ENCODE measurements at places on chromosomes 12 and 14. TPM values are rescaled to one million over a fixed set of nuclear protein-coding genes. Genes with fewer than 3 reads are reported as not detected.
A peak's percentile ranks its signal among the peaks of the same experiment; 100 is the strongest.

- H3K4me3 ChIP-seq = no peak overlapping the region
- no peaks in the 10 kb centered on the region for H3K36me3 ChIP-seq
- no peaks in the 10 kb centered on the region for H3K4me1 ChIP-seq
Measured at GRCh38 chr12:94674835-94675234, 24.5 kb upstream of the TMCC3 start.

- DNase-seq = peak; percentile 19
- H3K27ac ChIP-seq = no peak overlapping the region
- H3K27me3 ChIP-seq = no peaks in the 10 kb centered on the region
- H3K4me1 ChIP-seq = no peaks in the 10 kb centered on the region
- H3K36me3 ChIP-seq = no peaks in the 10 kb centered on the region
Measured at GRCh38 chr14:61662437-61663311, 32.6 kb upstream of the HIF1A start.

GRCh38 chr12:128753438-128753837 lies 70.3 kb downstream of the SLC15A4 start:
- H3K4me3 ChIP-seq = no peak overlapping the region
- no peak for DNase-seq
- H3K27me3 ChIP-seq = no peaks in the 10 kb centered on the region
- H3K4me1 ChIP-seq = no peaks in the 10 kb centered on the region
- H3K36me3 ChIP-seq = no peaks in the 10 kb centered on the region

- no peaks in the 10 kb centered on the region for H3K27me3 ChIP-seq
- no peak overlapping the region for H3K27ac ChIP-seq
- DNase-seq = no peak
- H3K36me3 ChIP-seq = no peaks in the 10 kb centered on the region
- H3K4me3 ChIP-seq = no peak overlapping the region
Measured at GRCh38 chr12:120739821-120740613, 14.4 kb downstream of the ACADS start.

GRCh38 chr12:106634206-106634605 lies 51.4 kb downstream of the RFX4 start:
- H3K4me3 ChIP-seq = no peak overlapping the region
- H3K36me3 ChIP-seq = no peaks in the 10 kb centered on the region
- no peaks in the 10 kb centered on the region for H3K27me3 ChIP-seq
- H3K4me1 ChIP-seq = peaks cover 17% of the 10 kb centered on the region

DNA sequence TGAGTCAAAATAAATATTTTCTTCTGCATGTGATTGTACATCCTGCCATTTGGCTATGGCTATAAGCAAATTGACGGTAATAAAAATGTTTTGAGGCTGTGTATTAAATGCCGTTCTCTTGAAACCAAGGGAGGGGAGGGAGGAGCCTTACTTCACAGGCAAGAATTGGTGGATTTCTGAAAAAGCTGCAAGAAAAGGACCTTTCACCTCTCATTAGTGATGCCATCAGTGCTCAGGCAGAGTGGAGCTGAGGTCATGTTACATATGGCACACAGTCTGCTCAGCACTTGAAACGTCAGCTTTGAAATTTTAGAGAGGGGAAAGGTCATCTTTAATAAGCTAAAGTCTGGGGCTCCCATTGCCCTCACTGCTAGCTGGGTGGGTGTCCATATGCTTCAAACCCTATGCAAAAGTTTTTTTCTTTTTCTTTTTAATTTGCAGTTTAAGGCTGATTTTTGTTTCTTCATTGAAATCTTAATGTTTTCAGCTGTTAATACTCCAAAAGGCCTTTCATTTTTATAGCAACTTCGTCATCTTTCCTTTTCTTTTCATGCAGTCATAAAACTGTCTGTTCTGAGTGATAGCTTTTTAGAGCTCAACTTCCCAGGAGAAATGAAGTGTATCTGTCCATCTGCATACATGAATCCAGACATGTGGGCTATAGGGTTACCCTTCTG lies 9.8 kb upstream of the SIX1 start:
- 0 out of 2 replicates have a peak, but pooled peaks cover 1% of the 10 kb centered on the region for H3K27me3 ChIP-seq
- H3K27ac ChIP-seq = no peak overlapping the region
- no peak overlapping the region for H3K4me3 ChIP-seq
- DNase-seq = no peak
- H3K36me3 ChIP-seq = no peaks in the 10 kb centered on the region
- peaks cover 7% of the 10 kb centered on the region for H3K4me1 ChIP-seq

DNA sequence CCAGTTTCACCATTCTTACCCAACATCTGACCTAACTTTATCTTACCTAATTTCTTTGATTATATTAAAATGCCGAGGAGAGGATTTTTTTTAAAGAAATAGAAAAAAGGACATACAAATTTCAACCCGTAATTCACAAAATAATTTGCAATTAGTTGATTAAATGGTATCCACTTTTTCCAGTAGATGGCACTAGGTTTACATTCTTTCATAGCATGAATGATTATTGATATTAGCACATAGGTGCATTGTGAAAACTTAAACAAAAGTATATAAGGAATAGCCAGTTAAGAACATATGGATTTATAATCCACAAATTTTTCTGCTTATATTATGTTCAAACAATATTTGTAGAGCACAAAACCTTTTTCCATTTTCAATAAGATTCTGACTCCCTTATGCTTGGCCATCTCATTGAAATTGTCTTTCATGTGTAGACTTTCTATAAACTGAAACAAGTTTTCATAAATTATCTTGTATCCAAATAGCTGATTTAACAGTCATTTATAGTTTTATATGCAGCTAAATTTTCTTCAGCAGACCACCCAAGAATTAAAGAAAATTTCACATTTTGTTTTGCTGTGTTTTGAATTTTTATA lies 35.3 kb downstream of the MSRB3 start:
- H3K36me3 ChIP-seq = no peaks in the 10 kb centered on the region
- no peaks in the 10 kb centered on the region for H3K27me3 ChIP-seq
- no peak for DNase-seq
- H3K27ac ChIP-seq = no peak overlapping the region
- 0 out of 2 replicates have a peak, but pooled peaks cover 3% of the 10 kb centered on the region for H3K4me1 ChIP-seq
- no peak overlapping the region for H3K4me3 ChIP-seq

GRCh38 chr12:55724940-55725309 lies 3.9 kb downstream of the CD63 start:
- H3K36me3 ChIP-seq = peaks cover 4% of the 10 kb centered on the region
- H3K27me3 ChIP-seq = no peaks in the 10 kb centered on the region
- no peak overlapping the region for H3K27ac ChIP-seq

- H3K4me1 ChIP-seq = no peaks in the 10 kb centered on the region
- no peaks in the 10 kb centered on the region for H3K27me3 ChIP-seq
- DNase-seq = no peak
- H3K36me3 ChIP-seq = no peaks in the 10 kb centered on the region
Measured at GRCh38 chr12:3193755-3194154, 116.6 kb downstream of the TSPAN9 start.

GRCh38 chr14:23151342-23151741 lies 32.1 kb downstream of the SLC7A8 start:
- no peak overlapping the region for H3K4me3 ChIP-seq
- no peaks in the 10 kb centered on the region for H3K27me3 ChIP-seq
- H3K4me1 ChIP-seq = peaks cover 34% of the 10 kb centered on the region
- no peak overlapping the region for H3K27ac ChIP-seq

GRCh38 chr12:65637150-65637549 lies 187.1 kb upstream of the HMGA2 start:
- no peak for DNase-seq
- H3K27me3 ChIP-seq = no peaks in the 10 kb centered on the region
- H3K27ac ChIP-seq = no peak overlapping the region

DNA sequence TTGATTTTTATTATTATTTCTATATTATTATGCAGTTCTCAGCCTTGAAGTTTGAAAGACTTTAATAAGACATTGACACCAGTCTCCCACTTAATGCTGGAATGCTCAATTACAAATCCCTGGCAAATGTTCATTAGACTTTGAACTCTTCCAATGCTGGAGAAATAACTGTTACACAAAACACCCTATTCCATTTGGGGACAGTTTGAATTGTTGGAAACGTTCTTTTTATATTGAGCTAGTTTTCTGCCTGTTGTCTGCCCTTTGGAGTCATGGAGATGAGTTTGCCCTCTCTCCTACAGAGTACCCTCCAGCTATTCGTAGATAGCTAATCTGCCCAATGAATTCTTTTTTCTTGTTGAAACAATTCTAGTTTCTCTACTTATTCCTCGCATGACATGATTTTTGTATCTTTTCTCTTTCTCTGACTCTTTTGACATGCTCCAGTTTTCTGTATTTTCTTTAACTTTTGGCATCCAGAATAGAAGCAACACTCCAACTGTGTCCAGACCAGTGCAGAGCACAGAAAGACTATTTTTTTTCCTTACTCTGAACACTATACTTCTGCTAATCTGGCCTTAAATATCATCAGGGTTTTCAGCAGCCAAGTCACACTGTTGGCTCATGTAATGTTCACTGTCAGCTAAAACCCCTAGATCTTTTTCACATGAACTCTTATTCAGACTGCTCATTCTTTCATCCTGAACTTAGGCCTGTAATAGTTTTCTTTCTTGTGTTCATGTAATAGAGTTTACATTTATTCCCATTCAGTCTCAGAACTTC lies 379.3 kb downstream of the RAD51B start:
- no peak overlapping the region for H3K27ac ChIP-seq
- no peaks in the 10 kb centered on the region for H3K36me3 ChIP-seq
- DNase-seq = no peak

GRCh38 chr12:122964439-122965257 lies 1.6 kb downstream of the ABCB9 start:
- H3K4me1 ChIP-seq = peaks cover 8% of the 10 kb centered on the region
- no peaks in the 10 kb centered on the region for H3K36me3 ChIP-seq
- no peaks in the 10 kb centered on the region for H3K27me3 ChIP-seq
- no peak for DNase-seq
- H3K4me3 ChIP-seq = no peak overlapping the region
- no peak overlapping the region for H3K27ac ChIP-seq

DNA sequence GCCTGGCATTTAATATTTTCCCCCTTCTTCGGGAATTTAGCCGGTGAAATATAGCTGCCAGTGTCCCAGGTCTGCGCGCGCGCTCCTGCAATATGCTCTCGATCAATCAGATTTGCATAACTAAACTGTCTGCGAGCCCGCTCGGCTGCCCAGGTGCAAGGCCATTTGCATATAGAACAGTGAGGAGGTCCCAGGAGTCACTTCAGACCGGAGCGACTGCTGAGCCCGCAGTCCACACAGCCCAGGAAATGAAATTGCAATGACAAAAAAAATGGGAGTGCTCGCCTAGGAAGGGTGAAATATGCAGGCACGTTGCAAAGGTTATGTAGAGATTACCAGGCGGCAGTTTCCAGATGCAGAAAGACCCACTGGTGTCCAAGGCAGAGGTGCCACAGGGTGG lies 228.5 kb downstream of the VRK1 start:
- no peak for DNase-seq
- H3K27me3 ChIP-seq = no peaks in the 10 kb centered on the region
- H3K36me3 ChIP-seq = no peaks in the 10 kb centered on the region
- no peak overlapping the region for H3K27ac ChIP-seq

DNA sequence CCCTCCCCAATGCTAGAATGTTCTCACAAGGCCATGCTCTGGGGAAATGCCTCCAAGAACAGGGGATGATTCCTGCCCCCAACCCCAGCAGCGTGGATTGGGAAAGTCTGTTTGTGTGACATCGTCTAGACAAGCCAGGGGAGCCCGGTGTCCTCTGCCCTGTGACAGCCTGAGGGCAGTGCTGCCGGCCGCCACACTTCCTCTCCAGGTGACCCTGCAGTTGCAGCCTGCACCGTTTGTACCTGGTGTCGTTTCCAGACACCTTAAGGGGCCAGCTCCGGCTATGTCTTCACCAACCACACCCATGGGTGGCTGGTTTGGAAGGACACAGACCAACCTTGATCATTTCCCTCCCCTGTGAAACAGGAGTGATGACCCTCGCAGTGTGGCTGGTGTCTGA lies 372.6 kb downstream of the BCL11B start:
- no peak overlapping the region for H3K4me3 ChIP-seq
- H3K36me3 ChIP-seq = no peaks in the 10 kb centered on the region
- no peak for DNase-seq
- no peak overlapping the region for H3K27ac ChIP-seq
- H3K4me1 ChIP-seq = no peaks in the 10 kb centered on the region
- no peaks in the 10 kb centered on the region for H3K27me3 ChIP-seq

DNA sequence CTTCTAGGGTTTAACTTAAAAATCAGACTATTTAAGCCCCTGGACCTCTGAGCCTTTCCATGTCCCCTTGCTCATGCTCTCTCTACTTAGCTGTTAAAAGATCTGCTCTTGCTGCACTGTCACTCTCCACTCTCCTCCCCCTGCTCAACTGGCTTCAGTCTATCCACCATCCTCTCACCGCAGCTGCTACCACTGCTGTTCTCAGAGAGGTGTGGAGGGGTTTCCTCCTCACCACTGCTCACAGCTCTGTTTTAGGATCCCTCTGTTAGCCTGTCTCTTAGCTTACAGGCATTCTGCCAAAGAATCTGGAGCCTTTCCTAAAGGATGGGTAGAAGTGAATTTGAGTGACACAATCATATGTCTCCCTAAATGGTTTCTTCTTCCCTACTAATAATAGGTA lies 43.7 kb upstream of the ATP2B1 start:
- no peak for DNase-seq
- H3K4me1 ChIP-seq = peaks cover 28% of the 10 kb centered on the region
- no peaks in the 10 kb centered on the region for H3K27me3 ChIP-seq
- no peak overlapping the region for H3K4me3 ChIP-seq
- H3K36me3 ChIP-seq = no peaks in the 10 kb centered on the region

- no peak overlapping the region for H3K4me3 ChIP-seq
- no peaks in the 10 kb centered on the region for H3K36me3 ChIP-seq
- no peaks in the 10 kb centered on the region for H3K27me3 ChIP-seq
- H3K27ac ChIP-seq = no peak overlapping the region
Measured at GRCh38 chr12:91171476-91171875, 11.1 kb downstream of the DCN start.

BIN2 gene
- total RNA-seq = 0.18 TPM

LMO3 gene
- not detected for total RNA-seq

MAP1LC3B2 gene
- total RNA-seq = not detected

MYH6 gene
- total RNA-seq = not detected

NELL2 gene
- total RNA-seq = 0.81 TPM

CCDC196 gene
- not detected for total RNA-seq

SDSL gene
- total RNA-seq = 4.5 TPM

ANKS1B gene
- total RNA-seq = 1.1 TPM

REP15 gene
- total RNA-seq = 2.3 TPM

Measured in Caco-2 (cell line).